ENCODE measurements at places on chromosomes 3 and 15. TPM values are rescaled to one million over a fixed set of nuclear protein-coding genes. Genes with fewer than 3 reads are reported as not detected.

DNA sequence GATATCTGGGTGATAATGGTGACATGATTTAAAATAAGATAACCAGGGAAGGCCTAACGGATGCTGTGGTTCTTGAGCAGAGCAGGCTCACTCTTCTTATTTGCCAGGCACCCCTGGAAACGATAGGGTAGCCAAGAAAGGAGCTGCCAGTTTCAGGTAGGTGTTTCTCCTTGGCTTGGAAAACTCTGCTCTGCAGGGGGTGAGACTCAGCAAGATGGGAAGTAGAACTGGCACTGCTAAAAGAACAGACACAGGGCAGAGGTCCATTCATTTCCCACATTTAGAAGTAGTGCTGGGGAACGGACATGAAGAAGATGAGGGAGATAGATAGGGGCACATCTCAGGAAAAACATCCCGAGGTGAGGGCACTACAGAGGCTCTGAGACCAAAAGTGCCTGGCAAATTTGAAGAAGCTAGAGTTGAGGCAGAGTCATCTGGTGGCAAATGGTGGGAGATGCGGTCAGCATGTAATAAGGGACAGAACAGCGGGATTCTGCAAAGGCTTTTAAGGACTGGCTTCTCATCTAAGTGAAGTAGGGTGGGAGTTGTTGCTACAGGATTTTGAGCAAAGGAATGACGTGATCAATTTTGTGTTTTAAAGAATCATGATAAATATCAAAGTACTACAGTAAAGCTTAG is 323.4 kb upstream of the PLSCR5 start:
- DNase-seq: no peak

GRCh38 chr3:106214641-106215040 is 345.8 kb upstream of the CBLB start:
- no peak for DNase-seq

DNA sequence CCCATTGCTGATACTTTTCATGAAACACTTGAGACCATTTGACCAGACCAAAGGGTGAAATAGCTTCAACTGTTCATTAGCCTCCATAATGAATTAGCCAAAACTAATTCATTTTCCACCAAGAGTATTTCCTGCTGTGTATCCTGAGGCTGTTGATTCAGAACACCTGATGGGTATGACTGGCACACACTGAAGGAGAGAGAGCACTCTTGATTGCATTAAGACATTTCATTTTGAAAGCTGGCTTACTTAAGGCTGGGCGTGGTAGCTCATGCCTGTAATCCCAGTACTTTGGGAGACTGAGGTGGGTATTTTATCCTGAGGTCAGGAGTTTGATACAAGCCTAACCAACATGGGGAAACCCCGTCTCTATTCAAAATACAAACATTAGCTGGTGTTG is 175.6 kb downstream of the AGBL1 start:
- no peak for DNase-seq

DNA sequence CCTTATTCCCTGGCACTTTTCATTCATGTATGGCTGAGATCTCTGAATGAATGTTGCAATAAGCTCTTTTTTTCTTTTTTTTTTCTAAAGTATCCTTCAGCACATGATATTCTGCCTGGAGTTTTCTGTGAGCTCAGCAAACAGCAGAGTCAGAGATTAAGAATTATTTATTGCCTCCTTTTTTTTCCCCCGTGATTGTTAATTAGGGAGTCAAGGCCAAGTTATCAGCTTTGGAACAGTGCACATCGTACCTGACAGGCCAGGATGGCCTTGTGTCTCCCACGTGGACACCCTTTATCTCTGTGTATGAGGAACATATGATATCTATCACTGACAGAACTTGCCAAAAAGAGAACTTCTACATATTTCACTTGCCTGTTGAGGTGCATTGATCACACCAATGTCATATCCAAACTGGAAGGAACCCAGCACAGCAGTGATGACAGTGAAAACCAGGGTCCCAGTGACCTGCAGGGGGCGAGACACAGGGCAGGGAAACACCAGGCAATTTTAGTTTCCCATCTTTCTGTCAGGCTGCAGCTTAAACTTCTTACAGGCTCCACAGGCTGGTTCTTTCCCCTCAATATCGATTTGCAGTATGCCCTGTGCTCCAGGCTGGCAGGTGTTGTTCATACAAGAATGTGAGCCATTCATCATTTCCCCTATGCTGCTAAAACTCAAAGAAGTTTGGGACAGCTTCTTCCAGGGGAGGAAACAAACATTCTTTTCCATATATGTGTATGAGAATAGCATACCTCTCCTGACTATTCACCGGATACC is 8.2 kb downstream of the SLC2A2 start:
- DNase-seq: no peak

GRCh38 chr15:100651253-100651652 is 48.9 kb downstream of the ASB7 start:
- no peak for DNase-seq

Gene VGLL4
- total RNA-seq: 30.3 TPM

DNA sequence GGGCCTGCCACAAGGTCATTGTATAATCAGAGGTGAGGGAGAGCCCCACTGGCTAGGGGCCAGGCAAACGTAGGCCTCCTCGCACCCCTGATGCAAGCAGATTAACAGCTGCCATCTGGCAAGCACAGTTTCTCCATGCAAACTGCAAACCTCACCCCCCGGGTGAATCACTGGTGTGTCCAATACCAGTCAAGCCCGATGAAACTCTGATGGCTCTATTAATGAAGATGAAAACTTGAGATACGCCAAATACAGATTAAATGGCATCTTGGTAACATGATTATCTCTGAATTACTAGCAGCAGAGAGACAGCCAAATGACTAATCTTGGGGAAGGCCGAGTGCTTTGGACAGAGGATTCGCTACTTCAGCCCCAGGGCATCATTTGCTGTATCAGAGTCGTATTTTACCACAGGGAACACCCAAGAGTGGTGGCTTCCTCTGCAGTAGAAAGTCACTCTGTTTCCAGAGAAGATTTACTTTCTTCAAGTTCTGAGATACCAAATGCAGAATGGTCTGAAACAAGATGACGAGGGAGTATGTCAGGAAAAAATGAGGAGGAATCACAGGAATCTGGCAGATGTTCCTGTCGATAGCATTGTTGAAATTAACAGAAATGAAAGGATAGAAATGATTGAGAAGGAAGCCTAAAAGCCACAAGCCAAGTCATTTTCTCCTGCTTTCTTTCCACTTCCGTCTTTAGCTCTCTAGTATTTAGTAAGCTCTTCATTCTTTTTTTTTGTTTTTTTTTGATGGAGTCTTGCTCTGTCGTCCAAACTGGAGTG is 96.2 kb upstream of the NR2F2 start:
- DNase-seq: no peak

- no peak for DNase-seq
These were observed at the start of gene TJP1 for GRCh38 chr15:29822100-29822683. Gene TJP1 (minus strand): TSS chr15:29822468. CDS start chr15:29822028, 440 bp downstream.

Gene LRRC31
- total RNA-seq: not detected

GRCh38 chr3:147369661-147370123 is 36.7 kb downstream of the ZIC4 start:
- DNase-seq: no peak

DNA sequence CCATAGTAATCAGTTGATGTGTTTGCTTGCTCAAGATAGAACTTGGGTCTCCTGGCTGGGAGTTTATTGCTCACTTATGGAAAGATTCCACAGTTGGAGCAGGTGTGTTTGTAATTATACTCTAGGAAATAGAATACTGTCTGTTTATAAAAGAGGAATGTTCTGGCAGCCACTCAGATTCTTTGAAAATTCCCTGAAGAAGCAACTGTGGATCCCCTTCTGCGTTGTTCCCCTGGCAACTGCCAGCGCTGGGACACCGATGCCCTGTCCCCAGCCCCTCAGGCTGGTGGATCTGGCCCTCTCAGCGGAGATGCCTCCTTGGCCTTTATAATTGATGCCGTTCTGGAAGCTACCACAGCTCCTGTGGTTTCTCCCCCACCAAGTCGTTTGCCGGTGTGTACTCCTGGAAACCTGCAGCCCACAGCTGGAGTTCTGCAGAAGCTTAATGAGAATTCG is 225.9 kb downstream of the ITPR1 start:
- no peak for DNase-seq

Gene ROPN1
- total RNA-seq: not detected

GRCh38 chr15:80904998-80905397 is 84.6 kb downstream of the MESD start:
- DNase-seq: no peak

Gene HTR3E
- not detected for total RNA-seq

DNA sequence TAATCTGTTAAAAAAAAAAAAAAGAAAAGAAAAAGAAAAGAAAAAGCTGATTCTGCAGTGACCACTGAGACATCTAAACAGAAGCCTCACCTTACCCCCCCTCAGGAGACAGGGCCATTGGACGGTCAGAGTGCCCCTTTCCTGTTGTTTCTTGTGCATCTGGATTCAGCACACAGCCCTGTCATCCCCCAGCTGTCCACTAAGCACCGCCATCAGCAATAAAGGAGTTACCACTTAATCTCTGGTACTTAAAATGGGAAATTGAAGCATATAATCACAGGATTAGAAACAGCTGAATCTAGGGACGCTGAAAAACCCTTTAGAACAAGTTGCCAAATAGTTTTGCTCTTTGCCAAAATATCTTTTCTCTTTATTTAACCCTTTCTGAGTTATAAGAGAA is 62.5 kb downstream of the TRIM69 start:
- DNase-seq: no peak

GRCh38 chr15:52252781-52253180 is 42.8 kb downstream of the MYO5C start:
- no peak for DNase-seq

Gene CHRNB4
- total RNA-seq: not detected

GRCh38 chr3:53721187-53722119 is 124.8 kb downstream of the CHDH start:
- no peak for DNase-seq

GRCh38 chr15:52464478-52464877 is 64.2 kb downstream of the MYO5A start:
- peak; percentile 48 for DNase-seq

DNA sequence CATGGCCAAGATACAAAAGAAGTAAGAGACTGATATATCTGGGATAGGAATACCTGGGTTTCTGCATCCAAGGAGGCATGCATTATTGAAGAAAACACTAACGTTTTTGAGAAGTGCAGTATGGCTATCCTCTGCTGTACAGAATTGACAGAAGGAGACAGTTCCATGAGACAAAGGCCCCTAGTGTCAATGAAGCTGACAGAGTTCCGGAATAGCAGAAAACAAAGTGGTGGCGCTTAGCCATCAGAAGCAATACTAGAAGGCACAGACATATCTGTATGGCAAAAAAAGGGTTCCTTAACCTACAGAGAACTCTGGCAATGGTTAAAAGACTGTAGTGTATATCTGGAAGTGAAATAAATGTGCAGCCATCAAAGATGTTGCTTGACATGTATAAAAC is 77.8 kb downstream of the VGLL3 start:
- DNase-seq: no peak

Gene GOLGA6D
- not detected for total RNA-seq

DNA sequence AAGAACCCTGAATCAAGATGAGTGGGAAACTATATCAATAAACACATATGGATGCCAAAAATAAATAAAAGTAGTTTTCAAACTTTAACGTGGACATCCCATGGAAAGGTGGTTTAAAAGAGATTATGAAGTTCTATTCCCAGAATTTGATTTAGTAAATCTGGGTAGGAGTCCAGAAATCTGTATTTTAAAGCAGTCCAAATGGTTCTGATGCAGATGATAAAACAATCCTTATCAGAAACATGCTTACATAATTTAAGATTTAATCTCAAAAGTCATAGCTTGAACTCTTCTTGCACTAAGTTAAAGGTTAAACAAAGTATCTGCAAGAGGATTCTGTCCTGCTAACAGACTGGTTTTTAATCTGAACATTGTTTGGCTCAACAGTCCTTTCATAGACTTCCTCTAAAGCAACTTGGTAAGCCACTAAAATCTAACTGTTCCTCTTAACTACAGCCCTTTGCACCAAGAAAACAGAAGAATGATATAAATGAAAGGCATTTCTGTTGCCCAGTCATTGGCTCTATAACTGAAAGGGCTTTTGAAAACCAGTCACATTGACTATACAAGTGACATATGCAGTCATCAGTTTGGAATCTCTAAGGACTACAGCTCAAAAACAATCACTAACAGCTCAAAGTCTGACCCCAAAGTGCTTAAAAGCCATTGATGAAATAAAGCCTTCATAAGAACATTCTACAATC is 23.4 kb upstream of the MAP4 start:
- no peak for DNase-seq

Gene SOX2
- not detected for total RNA-seq

GRCh38 chr3:122123850-122124249 is 59.6 kb upstream of the CASR start:
- no peak for DNase-seq

DNA sequence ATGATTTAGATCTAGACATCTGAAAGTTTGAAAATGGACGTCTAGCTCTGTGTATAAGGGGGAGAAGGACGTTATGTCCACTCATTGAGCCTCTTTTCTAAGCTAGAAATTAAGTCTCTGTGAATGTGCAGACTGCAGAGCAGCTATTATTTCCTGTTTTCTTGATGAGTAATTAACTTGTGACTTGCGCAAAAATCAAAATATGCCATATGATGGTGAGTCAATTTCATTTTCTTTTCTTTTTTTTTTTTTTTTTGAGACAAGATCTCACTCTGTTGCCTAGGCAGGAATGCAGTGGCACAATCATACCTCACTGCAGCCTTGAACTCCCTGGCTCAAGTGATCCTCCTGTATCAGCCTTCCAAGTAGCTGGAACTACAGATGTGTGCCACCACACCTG is 14.1 kb downstream of the LACTB start:
- no peak for DNase-seq

GRCh38 chr3:59481776-59482400 is 432.1 kb upstream of the CFAP20DC start:
- no peak for DNase-seq

Gene ABI3BP
- not detected for total RNA-seq

DNA sequence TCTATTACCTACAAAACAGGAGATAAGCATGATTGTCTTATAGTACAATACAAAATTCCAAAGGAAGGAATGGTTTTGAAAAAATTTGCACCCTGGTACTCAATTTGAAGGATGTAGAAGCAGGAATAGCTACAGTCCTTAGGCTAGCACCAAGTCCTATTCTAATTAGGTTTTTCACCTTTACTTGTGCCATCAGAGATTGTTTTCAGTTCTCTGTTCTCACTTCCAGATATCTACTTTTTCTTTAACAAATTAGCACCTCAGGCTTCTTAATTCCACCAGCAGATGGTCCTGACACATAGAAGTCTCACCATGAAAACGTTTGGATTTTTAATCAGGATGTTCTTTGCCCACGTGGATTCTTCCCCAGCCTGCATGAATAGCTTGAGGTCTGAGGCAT is 43.8 kb downstream of the IL5RA start:
- DNase-seq: no peak

Gene EIF2A
- 90.8 TPM for total RNA-seq

DNA sequence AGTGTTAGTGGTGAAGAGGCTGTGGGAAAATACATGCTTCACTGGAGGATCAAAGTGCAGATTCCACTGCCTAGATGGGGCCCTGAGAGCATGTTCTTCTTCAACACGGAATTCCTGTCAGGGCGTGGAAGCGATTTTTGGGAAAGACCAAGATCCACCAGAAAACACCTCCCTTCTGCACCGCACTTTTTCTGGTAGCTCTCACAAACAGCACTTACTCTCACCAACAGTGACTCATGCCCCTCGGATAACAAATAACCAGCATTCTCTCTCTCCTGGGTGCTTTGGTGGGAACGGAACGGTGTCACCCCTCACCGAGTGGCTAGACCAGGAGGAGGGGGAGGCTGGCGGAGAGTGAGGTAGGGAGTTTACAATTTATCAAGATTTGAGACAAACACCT is 40.1 kb downstream of the ADAMTSL3 start:
- no peak for DNase-seq

GRCh38 chr15:86647810-86648440 is 568.3 kb downstream of the AGBL1 start:
- no peak for DNase-seq

GRCh38 chr3:50162034-50162883 is 7.1 kb downstream of the SEMA3F start:
- DNase-seq: no peak
